ENCODE measurements at places on chromosomes 4 and X. TPM values are rescaled to one million over a fixed set of nuclear protein-coding genes. Genes with fewer than 3 reads are reported as not detected.

Gene XAGE5
- total RNA-seq, result not detected

Gene KLB
- total RNA-seq, result not detected

Gene MRPS18C
- 58.1 TPM for total RNA-seq

Gene FBXO8
- total RNA-seq, result 7.5 TPM

DNA sequence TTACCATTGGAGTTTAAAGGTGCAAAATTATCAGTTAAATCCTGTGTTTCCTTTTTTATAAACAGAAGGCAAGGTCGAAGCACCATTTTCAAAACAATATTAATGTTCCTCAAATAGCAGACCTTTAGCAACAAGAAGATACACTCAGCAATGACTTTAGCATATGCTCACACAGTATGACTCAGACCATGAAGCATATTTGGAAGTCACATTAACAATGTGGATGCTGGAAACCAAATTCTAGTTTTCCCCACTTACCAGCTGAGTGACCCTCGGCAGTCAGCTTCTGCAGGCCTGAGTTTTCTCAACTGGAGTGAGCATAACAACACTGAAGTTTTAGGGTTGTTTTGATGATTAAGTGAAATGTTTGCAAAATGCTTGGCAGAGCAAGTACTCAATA lies 130.5 kb downstream of the ANK2 start:
- peaks cover 4% of the 10 kb centered on the region for H3K36me3 ChIP-seq
- no peak overlapping the region for H3K4me3 ChIP-seq
- DNase-seq, result no peak
- no peaks in the 10 kb centered on the region for H3K4me1 ChIP-seq
- no peaks in the 10 kb centered on the region for H3K27me3 ChIP-seq

- H3K36me3 ChIP-seq, result no peaks in the 10 kb centered on the region
- H3K4me1 ChIP-seq, result peaks cover 9% of the 10 kb centered on the region
- DNase-seq, result no peak
- no peaks in the 10 kb centered on the region for H3K27me3 ChIP-seq
- no peak overlapping the region for H3K27ac ChIP-seq
These were observed 29.9 kb downstream of the XG start for GRCh38 chrX:2781698-2782097.

DNA sequence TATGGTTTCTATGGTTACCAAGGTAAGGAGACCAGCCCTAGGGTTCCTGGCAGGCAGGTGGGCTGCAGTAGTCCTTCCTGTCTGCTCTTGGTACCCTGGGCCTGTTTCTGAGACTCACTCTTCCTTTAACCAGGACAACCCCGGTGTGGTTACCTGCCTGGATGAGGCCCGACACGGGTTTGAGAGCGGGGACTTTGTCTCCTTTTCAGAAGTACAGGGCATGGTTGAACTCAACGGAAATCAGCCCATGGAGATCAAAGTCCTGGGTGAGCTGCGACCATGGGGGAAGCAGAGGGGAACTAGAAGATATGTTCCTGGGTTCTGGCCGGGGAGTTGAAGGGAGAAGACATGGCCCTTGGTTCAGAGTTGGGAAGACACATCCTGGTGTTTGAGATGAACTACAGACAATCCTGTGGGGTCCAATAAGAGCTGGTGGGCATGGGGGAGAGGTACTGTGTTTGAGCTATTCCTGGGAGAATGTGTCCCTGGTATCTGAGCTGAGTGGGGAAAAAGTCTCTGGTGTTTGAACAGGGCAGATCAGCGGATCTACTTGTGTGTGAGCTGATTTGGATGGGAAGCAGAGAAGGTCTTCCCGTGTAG lies 7.8 kb downstream of the UBA1 start:
- H3K27me3 ChIP-seq, result no peaks in the 10 kb centered on the region
- H3K36me3 ChIP-seq, result peaks cover 61% of the 10 kb centered on the region
- H3K4me1 ChIP-seq, result peaks cover 8% of the 10 kb centered on the region

DNA sequence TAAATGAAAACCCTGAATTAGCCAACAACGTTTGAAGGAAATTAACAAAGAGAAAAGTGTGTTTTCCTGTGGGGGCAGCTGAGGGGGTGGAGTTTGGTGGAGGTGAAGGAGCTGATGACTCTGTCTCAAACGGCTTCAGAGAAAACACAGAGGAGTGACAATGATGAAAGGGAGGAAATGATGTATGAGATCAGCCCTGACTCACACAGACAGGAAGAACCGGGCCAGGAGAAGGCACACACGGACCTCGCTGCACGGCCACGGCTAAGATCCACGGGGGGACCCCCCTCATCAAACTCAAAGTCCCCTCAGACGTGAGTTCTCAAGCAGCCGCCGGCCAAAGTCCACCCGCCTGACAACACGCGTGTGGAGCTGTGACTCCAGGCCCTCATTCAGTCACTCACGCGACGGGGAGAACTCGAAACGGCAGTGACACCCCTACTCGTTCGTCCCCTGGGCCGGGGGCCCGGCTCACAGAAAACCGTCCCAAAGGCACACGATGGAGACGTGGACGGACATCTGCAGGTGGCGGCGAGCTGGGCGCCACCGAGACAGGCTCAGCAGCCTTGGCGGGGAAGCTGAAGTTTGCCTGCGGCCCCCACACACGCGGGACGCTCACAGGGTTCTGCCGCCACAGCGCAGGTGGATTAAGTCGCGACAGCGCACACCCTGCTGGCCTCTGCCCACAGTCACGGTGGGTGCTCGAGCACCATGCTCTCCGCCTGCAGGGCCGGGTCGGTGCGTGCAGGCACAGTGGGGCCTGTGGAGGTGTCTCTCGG lies 28.8 kb downstream of the PPP2R3B start:
- H3K4me3 ChIP-seq, result no peak overlapping the region
- no peaks in the 10 kb centered on the region for H3K4me1 ChIP-seq
- H3K27ac ChIP-seq, result no peak overlapping the region
- peaks cover 31% of the 10 kb centered on the region for H3K36me3 ChIP-seq

GRCh38 chr4:94298725-94299252 lies 43.8 kb downstream of the HPGDS start:
- no peaks in the 10 kb centered on the region for H3K36me3 ChIP-seq
- H3K27me3 ChIP-seq, result no peaks in the 10 kb centered on the region
- H3K4me1 ChIP-seq, result no peaks in the 10 kb centered on the region
- no peak overlapping the region for H3K4me3 ChIP-seq
- no peak overlapping the region for H3K27ac ChIP-seq

DNA sequence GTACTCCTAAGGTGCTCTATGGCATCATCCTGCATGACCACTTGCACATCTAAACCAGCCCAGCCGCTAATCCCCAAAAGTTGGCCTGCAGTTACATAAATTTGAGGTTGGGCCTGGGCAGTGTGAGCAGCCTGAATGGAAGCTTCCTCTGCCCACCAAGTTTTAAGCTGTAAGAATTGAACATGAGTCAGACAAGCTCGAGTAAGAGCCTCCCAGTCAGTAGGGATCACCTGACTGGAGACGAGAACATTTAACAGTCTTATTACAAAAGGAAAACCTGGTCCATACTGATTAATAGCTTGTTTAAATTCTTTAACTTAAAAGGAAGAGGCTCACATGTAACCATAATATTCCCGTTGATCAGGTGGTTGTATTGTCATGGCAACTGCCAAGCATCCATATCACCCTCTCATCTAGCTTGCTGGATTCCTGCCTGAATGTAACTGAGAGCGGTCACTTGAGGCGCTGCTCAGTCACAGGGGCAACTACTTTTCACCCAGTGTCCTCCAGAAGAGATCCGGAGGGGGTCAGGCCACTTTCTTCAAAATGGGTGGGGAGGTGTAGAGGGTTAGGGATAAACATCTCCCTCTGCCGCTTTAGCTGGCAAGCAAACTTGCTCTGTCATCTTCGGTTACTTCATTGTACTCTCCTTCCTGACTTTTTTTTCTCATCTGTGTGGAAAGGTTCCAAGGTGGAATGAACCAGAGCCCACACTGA lies 56.6 kb upstream of the WDR1 start:
- H3K4me1 ChIP-seq, result no peaks in the 10 kb centered on the region
- no peaks in the 10 kb centered on the region for H3K27me3 ChIP-seq
- no peak overlapping the region for H3K4me3 ChIP-seq
- H3K27ac ChIP-seq, result no peak overlapping the region
- no peak for DNase-seq
- H3K36me3 ChIP-seq, result no peaks in the 10 kb centered on the region

DNA sequence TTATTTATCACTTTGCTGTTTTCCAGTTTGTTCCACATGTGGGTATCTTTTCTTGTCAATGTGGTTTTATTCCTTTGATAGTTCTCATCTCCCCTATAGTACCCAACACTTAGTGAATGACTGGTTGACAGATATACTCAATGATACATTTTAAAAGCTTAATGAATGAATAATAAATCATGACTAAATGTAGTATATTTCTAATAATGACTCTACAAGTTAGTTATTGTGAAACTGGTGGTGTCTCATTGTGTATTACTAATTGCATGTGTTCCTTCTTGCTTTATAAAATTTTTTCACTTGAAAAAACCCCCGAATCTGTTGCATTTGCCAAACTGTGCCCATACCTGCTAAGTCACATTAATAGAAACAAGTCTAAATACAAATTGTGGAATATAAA lies 95.4 kb downstream of the MBNL3 start:
- DNase-seq, result no peak
- H3K27me3 ChIP-seq, result no peaks in the 10 kb centered on the region
- no peak overlapping the region for H3K27ac ChIP-seq
- H3K4me1 ChIP-seq, result no peaks in the 10 kb centered on the region
- H3K36me3 ChIP-seq, result no peaks in the 10 kb centered on the region

DNA sequence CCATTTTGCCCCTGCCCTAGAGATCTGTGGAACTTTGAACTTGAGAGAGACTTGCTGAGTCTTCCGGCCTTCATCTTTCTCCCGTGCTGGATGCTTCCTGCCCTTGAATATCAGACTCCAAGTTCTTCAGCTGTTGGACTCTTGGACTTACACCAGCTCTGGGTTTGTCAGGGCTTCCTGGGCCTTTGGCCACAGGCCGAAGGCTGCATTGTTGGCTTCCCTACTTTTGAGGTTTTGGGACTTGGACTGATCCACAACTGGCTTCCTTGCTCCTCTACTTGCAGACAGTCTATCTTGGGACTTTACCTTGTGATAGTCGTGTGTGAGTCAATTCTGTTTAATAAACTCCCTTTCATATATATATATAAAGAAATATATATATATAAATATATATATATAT lies 1071.0 kb downstream of the ADGRL3 start:
- H3K4me1 ChIP-seq, result no peaks in the 10 kb centered on the region
- no peak overlapping the region for H3K27ac ChIP-seq
- H3K36me3 ChIP-seq, result no peaks in the 10 kb centered on the region

GRCh38 chr4:4859325-4859798 lies at the start of gene MSX1:
Gene MSX1 (plus strand): TSS chr4:4859665. CDS start chr4:4859900, 235 bp downstream.
- peaks cover 95% of the 10 kb centered on the region for H3K27me3 ChIP-seq
- peak; percentile 92 for DNase-seq
- peaks cover 9% of the 10 kb centered on the region for H3K4me1 ChIP-seq
- peak within 1 kb of the TSS; percentile 19 for H3K4me3 ChIP-seq
- no peak within 1 kb of the TSS for H3K27ac ChIP-seq

GRCh38 chrX:12956704-12957534 lies 18.0 kb upstream of the TMSB4X start:
- H3K36me3 ChIP-seq, result no peaks in the 10 kb centered on the region
- no peak for DNase-seq
- H3K27me3 ChIP-seq, result no peaks in the 10 kb centered on the region
- no peak overlapping the region for H3K27ac ChIP-seq
- no peaks in the 10 kb centered on the region for H3K4me1 ChIP-seq

GRCh38 chr4:108029731-108030130 lies 40.0 kb downstream of the HADH start:
- no peak for DNase-seq
- H3K4me3 ChIP-seq, result no peak overlapping the region
- peaks cover 3% of the 10 kb centered on the region for H3K36me3 ChIP-seq
- no peaks in the 10 kb centered on the region for H3K27me3 ChIP-seq
- H3K4me1 ChIP-seq, result no peaks in the 10 kb centered on the region

DNA sequence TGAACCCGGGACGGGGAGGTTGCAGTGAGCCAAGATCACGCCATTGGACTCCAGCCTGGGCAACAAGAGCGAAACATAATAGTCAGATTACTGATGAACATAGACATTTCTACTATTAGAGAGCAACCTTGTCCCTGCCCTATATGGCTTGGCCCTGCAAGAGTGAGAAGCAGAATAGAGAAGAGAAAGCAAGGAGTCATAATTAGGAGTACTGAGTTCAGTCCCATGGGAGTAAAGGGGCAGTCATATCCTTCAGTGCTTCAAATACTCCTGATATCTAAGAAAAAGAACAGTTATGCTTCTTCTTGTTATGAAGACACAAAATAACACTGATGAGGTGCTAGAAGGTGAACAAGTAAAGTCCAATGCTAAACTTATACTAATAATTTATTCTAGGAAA lies 33.8 kb downstream of the CLDN2 start:
- no peaks in the 10 kb centered on the region for H3K4me1 ChIP-seq
- no peak overlapping the region for H3K27ac ChIP-seq
- DNase-seq, result no peak
- H3K27me3 ChIP-seq, result no peaks in the 10 kb centered on the region

- no peaks in the 10 kb centered on the region for H3K4me1 ChIP-seq
- no peak for DNase-seq
- no peak overlapping the region for H3K4me3 ChIP-seq
- no peaks in the 10 kb centered on the region for H3K36me3 ChIP-seq
- H3K27me3 ChIP-seq, result no peaks in the 10 kb centered on the region
These were observed 259.2 kb downstream of the GPC3 start for GRCh38 chrX:133726211-133726630.

GRCh38 chr4:73735231-73735630 lies 5.1 kb upstream of the CXCL8 start:
- H3K27me3 ChIP-seq, result no peaks in the 10 kb centered on the region
- no peaks in the 10 kb centered on the region for H3K36me3 ChIP-seq
- no peak overlapping the region for H3K4me3 ChIP-seq
- H3K4me1 ChIP-seq, result no peaks in the 10 kb centered on the region
- no peak for DNase-seq

- H3K36me3 ChIP-seq, result peaks cover 9% of the 10 kb centered on the region
- peaks cover 7% of the 10 kb centered on the region for H3K4me1 ChIP-seq
- H3K27ac ChIP-seq, result no peak overlapping the region
- no peak overlapping the region for H3K4me3 ChIP-seq
- no peak for DNase-seq
- no peaks in the 10 kb centered on the region for H3K27me3 ChIP-seq
These were observed 116.7 kb downstream of the KLHL8 start for GRCh38 chr4:87103691-87104187.

GRCh38 chrX:72052415-72053090 lies 79.2 kb downstream of the RTL5 start:
- no peaks in the 10 kb centered on the region for H3K36me3 ChIP-seq
- H3K4me1 ChIP-seq, result peaks cover 17% of the 10 kb centered on the region
- H3K27me3 ChIP-seq, result no peaks in the 10 kb centered on the region
- DNase-seq, result peak; percentile 25

DNA sequence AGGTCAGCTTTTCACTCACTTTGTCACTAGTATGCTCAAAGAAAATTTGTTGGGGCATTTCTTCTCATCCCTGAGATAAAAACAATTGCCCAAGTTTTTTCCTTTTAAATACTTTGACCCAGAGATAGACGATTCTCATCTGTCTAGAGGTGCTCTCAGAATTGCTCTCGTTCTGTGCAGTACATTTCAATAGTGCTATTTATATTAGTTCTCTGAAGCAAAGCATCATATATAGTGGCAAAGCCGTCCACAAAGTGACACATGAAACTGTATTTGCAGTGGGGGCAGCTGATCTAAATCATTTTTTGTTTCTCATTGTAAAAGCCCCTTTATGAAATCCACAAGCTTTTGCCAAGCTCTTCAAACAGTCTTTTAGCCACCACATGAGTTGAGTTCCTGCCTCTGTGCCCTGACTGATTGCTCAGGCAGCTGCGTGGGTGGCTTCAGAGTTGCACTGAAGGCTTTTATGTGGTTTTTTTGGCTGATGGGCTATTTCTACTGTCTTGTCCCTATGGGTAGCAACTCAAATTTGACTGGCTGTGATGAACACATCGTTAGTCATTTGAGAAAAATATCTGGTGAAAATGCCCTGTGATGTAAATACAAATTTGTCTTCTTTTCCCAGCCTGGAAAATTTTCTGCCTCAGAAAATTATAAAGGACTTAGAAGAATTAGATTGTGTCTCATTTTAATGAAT lies 119.1 kb upstream of the OTUD4 start:
- no peak for DNase-seq
- no peaks in the 10 kb centered on the region for H3K36me3 ChIP-seq
- no peak overlapping the region for H3K4me3 ChIP-seq
- no peaks in the 10 kb centered on the region for H3K4me1 ChIP-seq
- H3K27me3 ChIP-seq, result no peaks in the 10 kb centered on the region
- H3K27ac ChIP-seq, result no peak overlapping the region
